AG08396 (cell line): ENCODE measurements at places on chromosomes 1 and 21.

- peak; percentile 66 for DNase-seq
Measured at GRCh38 chr1:43711524-43712386, 4.4 kb downstream of the ST3GAL3 start.

GRCh38 chr1:168236836-168237611 lies 11.2 kb downstream of the SFT2D2 start:
- no peak for DNase-seq

DNA sequence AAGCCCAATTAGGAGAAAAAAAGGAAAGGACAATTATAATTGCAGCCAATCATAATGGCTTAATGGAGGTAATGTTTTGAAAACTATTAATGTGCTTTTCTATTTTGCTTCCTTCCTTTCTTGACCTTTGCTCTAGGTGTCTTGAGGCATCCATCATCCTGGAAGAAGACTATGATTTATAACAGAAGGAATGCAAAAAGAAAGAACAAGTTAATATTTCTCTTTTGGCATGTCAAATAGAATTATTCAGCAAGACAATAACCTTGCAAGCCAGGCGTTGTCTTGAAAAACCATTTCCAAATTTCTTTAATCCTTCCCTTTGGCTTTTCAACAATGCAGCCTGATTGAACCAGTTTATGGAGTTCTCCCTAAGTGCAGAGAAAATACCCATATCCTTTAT lies 107.7 kb upstream of the USP24 start:
- no peak for DNase-seq

DNA sequence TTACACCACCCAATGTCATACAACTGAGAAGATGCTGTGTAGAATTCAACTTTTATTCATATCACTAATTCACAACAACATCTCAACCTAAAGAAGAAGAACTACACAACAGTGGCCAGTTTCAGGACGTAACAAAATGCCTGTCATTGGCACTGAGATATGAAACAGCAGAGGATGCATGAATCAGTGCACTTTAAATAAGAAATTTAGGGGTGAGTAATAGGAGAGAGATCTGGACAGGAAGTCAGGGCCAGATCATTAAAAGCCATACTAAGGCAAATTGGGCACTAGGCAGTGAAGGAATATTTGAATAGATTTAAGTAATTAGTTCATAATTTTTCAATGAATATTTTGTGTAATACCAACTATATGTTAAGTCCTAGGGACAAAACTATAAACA lies 510.5 kb downstream of the PLPP3 start:
- peak; percentile 19 for DNase-seq

GRCh38 chr1:97834899-97835298 lies 85.9 kb downstream of the DPYD start:
- DNase-seq = no peak

GRCh38 chr1:2133879-2134215 lies 60.7 kb downstream of the FAAP20 start:
- no peak for DNase-seq

- DNase-seq = no peak
Measured at GRCh38 chr1:56297208-56297607, 282.2 kb downstream of the PLPP3 start.

GRCh38 chr1:78833491-78833890 lies 173.0 kb downstream of the ADGRL4 start:
- DNase-seq = peak; percentile 34

GRCh38 chr1:228849011-228849541 lies 113.8 kb downstream of the RHOU start:
- no peak for DNase-seq

DNA sequence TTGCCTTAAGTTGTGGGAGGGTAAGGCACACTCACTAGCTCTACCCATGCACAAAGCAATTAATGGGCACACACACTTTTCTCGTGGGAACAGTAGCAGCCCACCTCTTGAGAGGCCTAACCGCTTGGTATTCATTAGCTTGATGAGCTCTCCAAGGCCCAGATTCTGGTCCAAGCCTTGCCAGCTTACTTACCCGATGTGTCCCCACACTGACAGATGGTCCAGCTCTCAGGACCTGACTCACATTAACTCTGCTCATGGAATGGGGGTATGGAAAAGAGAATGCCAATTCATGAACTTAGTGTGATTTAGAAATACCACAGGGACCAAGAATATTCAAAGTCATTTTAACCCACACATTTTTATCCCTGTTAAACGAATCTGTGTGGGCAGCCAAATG lies 106.8 kb upstream of the CACHD1 start:
- no peak for DNase-seq

DNA sequence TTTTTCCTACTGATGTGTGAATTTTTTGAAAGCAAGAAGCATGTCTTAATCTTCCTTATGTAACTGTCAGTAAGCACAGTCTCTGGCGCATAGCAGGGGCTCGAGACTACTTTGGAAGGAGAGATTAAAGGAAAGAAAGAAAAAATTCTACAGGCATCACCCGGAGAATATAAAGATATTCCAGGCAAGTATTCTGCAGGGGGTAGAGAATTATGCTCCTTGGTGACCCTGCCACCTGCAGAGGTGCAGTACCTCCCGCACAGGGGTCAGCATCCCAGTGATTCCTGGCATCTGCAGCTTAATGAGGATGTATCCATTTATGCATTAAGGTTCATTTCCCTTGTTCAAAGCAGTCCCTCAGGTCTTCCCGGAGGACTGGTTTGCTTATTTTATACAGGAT lies 87.6 kb upstream of the WLS start:
- DNase-seq = no peak

DNA sequence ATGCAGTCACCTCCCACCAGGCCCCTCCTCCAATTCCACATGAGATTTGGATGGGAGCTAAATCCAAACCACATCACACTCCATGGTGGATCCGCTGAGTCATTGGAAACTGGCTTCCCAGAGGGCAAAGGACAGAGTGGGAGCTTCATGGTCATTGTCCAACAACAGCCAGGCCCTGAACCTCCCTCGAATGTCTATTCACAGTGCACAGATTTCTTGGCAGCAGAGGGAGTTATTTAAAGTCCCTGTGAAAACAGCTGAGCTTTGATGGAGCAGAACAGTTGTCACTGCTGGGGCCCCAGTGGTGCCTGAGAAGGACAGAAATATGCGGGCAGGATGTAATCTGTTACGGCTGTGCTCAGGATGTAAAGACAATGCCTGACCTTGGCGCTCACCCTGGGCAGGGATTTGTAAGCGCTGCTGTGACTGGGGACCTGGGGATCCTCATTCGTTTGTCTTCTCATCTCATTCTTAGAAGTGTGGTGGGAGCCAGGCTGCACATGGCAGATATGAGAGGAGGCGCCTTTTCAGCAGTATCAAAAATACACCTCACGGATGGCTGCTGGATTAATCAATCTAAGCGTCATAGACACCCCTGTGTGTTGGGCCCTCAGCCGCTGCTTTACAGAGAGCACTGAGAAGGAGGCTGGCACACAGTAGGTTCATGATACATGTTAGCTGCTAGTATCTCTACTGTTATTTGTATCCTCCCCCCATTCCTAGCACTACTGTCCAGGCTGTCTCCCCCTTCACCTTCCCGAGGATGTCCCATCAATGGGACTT lies 439.4 kb downstream of the PTPRU start:
- DNase-seq = no peak

GRCh38 chr1:8381618-8382017 lies 63.7 kb downstream of the SLC45A1 start:
- no peak for DNase-seq

GRCh38 chr21:25385911-25386474 lies 221.3 kb downstream of the MRPL39 start:
- DNase-seq = peak; percentile 39

DNA sequence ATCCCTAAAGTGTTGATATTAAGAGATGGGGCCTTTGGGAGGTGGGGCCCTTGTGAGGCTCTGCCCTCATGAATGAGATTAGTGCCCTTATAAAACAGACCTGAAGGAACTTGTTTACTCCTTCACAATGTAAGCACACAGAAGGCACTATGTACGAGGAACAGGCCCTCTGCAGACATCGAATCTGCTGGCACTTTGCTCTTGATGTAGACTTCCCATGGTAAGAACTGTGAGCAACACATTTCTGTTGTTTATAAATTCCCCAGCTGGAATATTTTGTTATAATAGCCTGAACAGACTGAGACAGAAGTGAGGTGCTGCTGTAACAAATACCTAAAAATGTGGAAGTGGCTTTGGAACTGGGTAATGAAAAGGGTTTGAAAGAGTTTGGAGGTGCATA lies 193.2 kb downstream of the TGFB2 start:
- no peak for DNase-seq

DNA sequence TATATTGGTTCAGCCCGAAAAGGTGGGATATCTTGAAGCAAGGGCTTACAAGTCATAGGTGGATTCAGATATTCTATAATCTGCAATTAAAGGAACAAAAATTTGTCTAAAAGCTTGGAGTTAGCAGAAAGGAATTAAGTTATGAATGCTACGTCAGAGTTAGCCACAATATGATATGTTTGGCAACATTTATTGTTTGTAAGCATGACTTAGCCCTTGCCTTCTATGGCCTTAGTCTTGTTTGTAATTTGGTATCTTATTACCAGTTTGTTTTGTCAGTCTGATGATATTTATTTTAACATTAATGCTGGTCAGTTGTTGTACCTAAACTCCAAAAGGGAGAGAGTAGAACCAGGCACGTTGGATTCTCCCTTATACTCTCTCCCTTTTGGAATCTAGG lies 43.1 kb upstream of the SUCO start:
- DNase-seq = no peak

DNA sequence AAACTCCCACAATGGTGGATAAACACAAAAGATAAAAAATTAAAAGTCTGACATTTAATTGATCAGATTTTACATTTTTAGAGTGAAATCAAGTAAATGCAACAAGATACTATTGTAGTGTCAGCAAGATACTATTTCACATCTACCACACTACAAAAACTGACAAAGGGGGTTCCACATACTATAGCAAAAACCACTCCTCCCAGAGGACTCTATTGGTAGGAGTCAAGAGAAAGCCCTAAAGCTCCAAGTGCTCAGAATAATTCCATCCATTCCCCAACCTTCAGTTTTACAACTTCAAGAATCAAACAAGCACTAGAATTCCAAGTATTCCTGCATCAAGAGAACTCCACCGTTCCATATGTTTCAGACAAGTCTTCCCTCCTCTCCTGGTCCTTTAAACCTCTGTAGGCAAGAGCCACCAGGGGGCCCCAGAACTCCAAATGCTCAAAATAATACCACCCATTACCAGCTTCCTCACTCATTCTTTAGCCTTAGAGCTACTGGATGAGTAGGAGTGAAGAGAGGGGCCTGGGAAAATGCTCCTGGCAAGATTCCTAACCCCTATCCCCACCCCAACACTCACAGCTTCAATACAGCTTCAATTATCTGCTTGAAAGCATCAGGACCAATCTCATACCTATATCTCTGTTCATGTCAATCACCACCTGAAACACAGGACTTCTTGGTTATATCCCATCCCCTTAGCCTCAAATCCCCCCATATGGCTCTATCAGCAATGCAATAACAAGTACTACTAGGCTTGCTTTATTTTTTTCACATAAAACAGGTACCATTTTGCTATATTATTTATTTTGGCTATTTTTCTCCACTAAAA lies 9.9 kb downstream of the TOR1AIP2 start:
- DNase-seq = peak; percentile 57

DNA sequence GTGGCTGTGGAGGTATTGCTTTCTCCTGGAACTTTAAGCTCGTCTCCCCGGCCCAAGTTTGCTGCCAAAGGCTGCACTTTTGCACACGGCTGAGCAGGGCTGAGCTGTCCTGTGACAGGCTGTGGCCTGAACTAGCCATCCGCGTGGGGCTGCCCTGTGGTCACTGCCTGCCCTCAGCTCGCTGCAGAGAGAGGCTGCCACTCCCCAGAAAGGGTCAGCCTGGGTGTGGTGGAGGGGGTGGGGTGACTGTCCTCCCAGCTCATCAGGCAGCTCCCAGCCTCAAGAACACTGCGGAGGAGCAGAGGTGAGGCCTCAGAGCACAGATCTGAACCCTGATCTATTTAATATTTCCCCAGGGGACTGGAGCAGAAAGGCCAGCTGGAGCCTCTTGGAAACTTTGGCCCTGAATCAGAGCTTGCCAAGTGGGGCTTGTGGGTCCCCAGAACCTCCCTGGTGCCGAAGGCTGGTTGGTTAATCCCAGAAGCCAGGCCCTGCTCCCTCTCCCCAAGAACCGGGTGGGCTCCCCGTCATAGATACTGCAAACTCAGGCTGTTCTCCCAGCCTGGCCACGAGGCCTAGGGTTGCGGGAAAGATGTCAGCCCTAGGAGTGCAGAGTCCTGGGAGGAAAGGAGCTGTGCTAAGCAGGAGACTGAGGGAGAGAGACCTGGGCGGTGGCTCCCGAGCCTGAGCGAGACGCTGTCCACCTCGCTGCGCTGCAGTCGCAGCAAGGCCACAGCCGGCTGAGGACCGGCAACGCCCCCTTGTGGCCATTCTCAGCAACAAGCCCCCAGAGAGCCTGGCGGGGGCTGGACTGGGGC lies 125.1 kb upstream of the IPO9 start:
- DNase-seq = peak; percentile 83

DNA sequence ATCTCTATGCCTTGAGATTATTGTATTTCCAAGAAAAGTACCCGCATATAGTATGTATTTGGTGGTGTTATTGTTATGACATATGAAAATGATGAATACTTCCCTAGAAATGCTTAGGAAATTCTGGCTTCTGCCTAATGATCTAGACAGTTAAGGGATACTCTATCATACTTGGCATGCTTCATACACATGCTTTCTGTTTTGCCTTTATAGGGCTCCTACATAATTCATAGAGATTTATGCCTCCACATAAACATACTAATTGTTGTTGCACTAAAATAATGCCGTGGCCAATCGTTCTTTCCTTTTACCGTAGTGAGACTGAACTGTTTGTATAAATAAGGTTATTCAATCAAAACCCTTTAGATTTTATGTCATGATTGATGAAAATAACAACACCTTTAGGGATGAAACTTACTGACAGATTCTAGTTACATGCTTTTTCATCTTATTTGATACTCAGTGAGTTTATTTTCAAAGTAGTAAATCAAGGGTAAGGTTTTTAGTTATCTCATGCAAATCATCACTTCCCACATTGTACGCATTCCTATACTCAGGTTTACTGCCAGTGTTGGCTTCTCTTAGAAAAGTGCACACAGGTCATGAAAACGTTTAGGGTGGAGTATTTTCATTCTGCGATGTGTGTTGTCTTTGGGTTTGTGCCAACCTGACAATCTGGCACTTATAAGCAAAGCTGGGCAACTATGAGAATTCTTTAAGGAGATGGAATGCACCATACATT lies 40.5 kb upstream of the SCYL3 start:
- DNase-seq = no peak

GRCh38 chr1:215890438-215890837 lies 323.3 kb downstream of the KCTD3 start:
- no peak for DNase-seq

GRCh38 chr1:202291001-202291400 lies 50.7 kb downstream of the UBE2T start:
- DNase-seq = no peak

DNA sequence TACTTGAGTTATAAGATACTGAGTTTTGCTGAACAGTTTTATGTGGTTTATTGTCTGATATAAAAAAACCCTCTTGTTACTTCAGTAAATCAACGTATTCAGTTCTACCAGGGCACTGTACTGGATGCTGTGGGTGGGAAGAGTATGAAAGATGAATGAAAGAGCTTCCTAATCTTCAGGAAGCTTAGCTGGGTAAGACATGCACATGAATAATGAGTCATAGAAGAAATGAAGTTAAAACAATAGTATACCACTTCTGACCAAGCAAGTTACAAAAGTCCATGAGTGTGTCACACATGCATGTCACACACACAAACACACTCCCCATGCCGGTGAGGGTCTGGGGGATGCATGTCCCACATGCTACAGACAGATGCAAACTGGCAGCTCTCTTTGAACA lies 105.9 kb downstream of the SIPA1L2 start:
- no peak for DNase-seq

- DNase-seq = no peak
Measured at GRCh38 chr1:230430499-230430898, 4.4 kb upstream of the PGBD5 start.

GRCh38 chr1:63936801-63937200 lies 163.0 kb downstream of the ROR1 start:
- DNase-seq = no peak
